ENCODE measurements at places on chromosomes 1 and 21. TPM values are rescaled to one million over a fixed set of nuclear protein-coding genes. Genes with fewer than 3 reads are reported as not detected.

GRCh38 chr1:111654839-111655238, 35.2 kb downstream of the RAP1A start:
- no peak for DNase-seq

- DNase-seq: no peak
Measured at GRCh38 chr1:211520641-211521040, 28.7 kb upstream of the RD3 start.

CHRM3 gene
- polyA plus RNA-seq: 8.2 TPM

DNA sequence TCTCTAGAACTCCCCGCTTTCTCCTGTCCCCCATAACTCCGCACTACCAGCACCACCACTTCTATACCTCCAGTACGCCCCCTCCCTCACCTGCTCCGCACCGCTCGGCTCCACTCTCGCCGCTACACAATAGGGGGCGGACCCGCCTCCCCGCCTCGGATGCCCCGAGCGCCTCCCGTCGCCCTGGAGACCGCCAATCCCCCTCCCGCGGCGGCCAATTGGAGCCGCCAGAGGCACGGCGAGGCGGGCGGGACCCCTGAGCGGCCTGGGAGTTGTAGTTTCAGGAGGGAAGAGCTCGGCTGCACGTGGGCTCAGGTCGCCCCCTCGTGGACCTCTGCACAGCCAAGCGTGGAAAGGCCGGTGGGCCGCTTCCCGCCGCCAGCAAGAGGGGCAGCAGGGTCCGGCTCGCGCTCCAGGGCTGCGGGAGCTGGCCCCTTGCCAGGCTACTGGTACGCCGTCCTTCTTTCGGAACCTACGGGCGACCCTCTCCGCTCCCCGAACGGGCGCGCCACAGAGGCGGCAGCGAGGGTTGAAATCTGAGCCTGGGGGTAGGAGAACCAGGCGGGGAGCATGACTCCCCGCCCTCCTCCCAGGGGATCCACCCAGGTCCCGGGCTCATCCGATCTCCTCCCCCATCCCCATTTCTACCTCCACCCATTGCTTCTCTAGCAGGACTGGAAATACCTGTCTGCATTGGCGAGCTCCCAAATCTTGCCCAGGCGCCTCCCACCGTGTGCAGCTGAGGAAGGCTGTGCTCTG, at the start of gene IGSF9:
TSS of gene IGSF9 (minus strand) at position 131 of the 759 bp plus-strand sequence. CDS start 2,159 bp downstream, outside the sequence.
- DNase-seq: peak; percentile 91

- DNase-seq: no peak
Measured at GRCh38 chr1:232376632-232377493, 253.1 kb downstream of the SIPA1L2 start.

DNA sequence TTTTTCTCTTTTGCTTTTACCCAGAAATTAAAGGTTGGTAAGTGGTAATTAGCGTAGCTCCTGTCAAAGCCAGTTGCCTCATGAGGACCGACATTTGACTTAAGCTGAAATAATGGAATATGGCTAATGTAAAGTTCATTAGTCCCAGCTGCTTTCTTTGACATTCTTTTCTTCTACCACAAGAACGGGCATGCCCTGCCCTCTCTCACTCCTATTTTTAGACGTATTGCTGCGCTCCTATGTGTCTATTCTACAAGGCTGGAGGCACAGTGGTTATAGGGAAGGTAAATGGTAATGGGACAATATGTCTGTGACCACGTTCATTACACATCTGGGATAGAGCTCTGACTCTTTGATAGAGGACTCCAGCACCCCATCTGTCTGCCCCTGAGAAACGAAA, 6.8 kb downstream of the CORT start:
- DNase-seq: no peak

CNR2 gene
- polyA plus RNA-seq: 0.08 TPM

DNA sequence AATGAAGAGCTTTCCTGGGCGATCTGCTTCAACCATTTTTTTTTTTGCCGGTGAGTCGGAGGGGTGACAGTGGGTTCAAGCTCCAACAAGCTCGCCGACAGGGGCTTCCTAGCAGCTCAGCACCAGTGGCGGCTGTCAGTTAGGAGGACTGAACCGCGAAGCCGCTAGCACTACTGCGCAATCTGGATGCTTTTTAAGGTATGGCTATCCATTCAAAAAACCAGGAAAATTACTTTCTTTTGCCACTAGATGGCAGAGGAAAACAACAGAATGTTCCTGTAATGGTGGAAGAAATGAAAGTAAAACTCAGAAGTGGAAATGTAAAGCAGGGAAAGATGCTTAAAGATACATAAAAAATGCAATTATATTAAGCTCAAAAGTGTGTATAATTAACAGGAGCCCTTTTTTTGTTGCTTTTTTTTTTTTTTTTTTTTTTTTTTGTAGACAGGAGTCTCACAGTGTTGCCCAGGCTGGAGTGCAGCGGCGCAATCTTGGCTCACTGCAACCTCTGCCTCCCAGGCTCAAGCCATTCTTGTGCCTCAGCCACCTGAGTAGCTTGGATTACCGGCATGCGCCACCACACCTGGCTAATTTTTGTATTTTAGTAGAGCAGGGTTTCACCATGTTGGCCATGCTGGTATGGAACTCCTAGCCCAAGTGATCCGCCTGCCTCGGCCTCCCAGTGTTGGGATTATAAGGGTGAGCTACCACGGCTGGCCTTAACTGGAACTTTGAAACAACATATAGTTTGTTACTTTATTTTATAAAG, 8.5 kb downstream of the KYAT3 start:
- peak; percentile 46 for DNase-seq

GRCh38 chr1:209607102-209607794, 23.7 kb downstream of the CAMK1G start:
- DNase-seq: no peak

- DNase-seq: peak; percentile 44
Measured at GRCh38 chr1:110087812-110088738, 17.6 kb upstream of the ALX3 start.

VHLL gene
- not detected for polyA plus RNA-seq

DNA sequence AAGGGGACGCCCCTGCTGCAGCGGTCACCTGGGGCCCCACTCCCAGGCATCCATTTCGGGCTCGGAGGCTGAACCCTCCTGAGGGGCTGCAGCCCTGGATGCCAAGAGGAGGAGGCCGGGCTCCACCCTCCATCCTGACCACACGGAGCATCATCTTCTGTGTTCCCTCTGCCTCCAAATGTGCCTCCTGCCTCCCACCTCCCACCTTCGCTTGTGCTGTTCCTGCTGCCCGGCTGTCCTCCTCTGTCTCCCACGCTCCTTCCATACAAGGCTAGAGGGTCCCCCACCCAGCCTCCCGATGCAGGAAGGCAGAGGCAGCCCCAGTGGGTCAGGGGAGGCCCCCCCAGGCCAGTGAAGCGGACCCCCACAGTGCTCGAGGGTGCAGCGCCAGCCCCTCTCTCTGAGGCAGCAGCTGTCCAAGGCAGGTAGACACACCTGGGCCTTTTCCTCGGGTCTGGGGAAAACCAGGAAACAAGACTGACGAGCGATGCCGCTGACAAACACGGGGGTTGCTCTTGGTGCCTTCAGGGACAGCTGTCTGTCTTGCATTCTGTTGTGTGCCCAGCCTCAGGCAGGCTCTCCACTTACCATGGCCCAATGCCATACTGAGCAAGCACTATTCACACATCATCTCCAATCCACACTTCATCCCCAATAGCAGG, 16.8 kb upstream of the PLEKHG5 start:
- no peak for DNase-seq

PGLYRP4 gene
- polyA plus RNA-seq: not detected

GRCh38 chr1:4716406-4716805, 62.0 kb downstream of the AJAP1 start:
- DNase-seq: no peak

GRCh38 chr1:235076504-235077162, 52.0 kb downstream of the TOMM20 start:
- DNase-seq: no peak

OR2M3 gene
- 0.08 TPM for polyA plus RNA-seq

GNG4 gene
- 5.2 TPM for polyA plus RNA-seq

FAM131C gene
- polyA plus RNA-seq: 1.3 TPM

- no peak for DNase-seq
Measured at GRCh38 chr1:209755926-209756614, at the start of gene TRAF3IP3. TRAF3IP3 (plus strand) TSS chr1:209756053; CDS start chr1:209760040, 3,987 bp downstream.

BTBD8 gene
- 9.0 TPM for polyA plus RNA-seq

TRMT1L gene
- 27.3 TPM for polyA plus RNA-seq

LCE1B gene
- polyA plus RNA-seq: not detected

DNA sequence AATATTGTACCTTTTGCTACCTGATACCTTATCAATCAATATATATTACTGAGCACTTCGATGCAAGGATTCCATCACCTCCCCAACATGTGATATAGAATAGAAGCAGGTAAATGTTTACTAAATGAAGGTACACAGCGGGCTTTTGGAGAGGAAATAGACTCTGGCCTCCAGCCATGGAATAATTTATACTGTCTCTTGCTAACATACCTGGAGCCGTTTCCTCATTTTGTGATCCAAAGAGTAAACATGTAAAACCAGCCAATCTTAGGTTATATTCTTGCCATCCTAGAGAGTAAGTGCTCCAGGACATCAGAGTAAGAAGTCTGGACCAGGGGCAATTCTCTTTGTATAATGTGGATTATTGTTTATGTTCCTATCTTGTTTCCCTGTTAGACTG, 39.4 kb downstream of the NDUFS5 start:
- DNase-seq: no peak

GRCh38 chr1:111512132-111512889, 8.9 kb upstream of the ADORA3 start:
- DNase-seq: no peak

- DNase-seq: peak; percentile 71
Measured at GRCh38 chr1:224929335-224930237, at the start of gene DNAH14. DNAH14 (plus strand) TSS chr1:224929675; CDS start chr1:224952703, 23,028 bp downstream.

GRCh38 chr21:32131960-32132359, 146.9 kb downstream of the MIS18A start:
- no peak for DNase-seq

DNA sequence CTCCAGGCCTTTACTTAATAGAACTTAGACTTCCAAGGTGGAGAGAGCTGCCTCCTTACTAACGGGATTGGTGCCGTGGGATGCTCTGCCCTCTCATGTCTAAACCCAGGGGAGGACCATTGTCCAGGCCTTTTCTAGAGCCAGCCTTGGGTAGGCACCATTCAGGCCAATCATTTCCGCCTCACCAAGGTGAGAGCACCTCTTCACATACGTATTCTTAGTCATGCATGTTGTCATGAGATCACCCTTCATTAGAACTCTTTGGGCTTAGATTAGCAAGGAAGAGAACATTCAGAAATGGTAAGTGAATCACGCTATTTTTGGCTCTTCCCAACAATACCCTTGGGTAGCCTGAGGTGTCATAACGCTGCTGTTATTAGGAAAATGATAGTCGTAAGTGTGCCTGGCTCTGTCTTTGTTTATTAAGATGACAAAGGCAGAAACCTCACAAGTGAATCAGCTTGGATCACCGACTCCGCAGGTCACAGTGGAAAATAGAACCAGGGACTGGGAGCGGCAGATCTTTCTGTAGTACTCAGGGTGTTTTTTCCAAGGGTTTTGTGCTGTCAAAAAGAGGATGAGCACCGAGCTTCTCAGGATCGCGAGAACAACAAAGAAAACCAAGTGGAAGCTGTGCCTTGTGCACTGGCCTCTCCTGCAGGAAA, 55.0 kb downstream of the HUNK start:
- DNase-seq: no peak

GRCh38 chr1:117037802-117038201, 22.3 kb upstream of the TTF2 start:
- DNase-seq: no peak

- DNase-seq: no peak
Measured at GRCh38 chr1:230375147-230375546, 51.0 kb downstream of the PGBD5 start.

DNA sequence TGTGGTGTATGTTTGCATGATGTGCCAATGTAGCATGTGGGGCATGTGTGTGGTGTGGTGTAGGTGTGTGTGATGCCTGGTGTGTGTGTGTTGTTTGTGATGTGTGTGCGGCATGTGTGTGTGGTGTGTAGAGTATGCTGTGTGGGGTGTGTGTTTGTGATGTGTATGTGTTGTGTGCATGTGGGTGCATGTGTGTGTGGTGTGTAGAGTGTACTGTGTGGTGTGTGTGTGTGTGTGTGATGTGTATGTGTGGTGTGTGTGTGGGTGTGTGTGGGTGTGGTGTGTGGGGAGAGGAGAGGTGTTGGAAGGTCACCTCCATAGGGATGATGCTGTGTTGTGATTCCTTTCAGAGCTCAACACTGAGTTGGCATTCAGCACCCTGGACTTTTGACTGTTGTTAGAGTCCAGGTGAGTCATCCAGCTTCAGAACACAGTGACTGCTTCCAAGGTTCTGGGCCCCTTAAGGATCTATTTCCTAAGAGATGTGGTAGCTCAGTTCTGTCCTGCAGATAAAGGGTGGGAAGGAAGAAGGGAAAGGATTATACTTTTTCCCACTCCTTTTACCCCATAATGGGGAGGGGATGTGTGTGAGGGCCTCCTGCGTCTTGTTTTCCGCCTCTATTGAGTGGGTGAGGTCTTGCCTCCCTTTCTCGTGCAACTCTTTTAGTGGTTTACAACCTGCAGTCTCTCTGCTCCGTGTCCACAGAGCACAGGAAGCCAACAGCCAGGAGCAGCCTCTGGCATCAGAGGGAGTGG, 47.6 kb downstream of the RHOU start:
- DNase-seq: no peak

DNA sequence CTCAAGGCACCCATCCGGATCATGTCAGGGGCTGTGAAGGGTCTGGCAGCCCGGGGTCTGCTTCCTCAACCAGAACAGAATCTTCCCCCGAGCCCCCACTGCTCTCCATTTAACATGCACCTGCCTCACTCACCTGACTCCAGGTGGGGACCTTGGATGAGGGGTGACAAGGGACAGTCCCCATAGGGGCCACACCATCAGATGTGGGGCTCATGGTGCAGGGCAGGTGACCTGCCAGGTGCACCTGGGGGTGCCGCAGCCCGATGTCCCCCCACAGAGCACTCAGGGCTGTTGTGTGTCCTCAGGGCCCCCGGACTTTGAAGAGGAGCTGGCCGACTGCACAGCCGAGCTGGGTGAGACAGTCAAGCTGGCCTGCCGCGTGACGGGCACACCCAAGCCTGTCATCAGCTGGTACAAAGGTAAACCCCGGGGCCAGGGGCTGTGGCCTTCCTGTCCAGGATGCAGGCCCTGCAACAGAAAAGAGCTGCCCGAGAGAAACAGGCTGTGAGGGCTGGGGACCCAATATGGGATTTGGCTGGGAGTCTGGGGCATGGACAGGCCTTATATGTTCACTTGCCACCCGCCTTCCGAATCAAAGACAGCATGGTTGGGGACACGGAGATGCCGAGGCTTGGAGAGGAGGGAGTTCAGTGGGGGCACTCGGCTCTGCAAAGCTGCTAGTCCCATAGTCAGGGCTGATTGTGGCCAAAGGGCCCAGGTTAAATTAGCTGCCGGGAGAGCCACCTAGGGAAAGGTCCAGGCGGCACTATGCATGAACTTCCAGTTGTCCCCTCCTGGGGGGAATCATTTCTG, 64.6 kb downstream of the TRIM11 start:
- DNase-seq: no peak

DNA sequence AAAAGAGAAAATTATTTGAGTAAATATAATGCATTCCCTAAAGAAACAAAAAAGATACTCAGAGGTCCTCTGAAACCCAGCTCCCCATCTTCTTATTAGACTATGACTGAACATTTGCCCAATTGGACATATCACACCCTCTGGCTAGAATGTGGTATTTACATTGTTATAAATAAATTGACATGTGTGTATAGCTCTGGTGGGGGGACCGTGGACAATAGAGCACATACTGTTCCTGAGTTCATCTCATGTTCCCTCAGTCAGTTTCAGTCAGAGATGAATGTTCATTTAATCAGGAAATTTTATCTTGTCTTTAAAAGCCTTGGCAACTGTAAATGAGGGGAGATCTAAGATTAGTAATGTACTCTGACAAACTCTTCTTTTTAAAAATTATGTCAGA, 459.3 kb upstream of the ADAMTS5 start:
- DNase-seq: no peak

Data from left kidney (tissue), 8 donors.